ENCODE measurements at places on chromosomes 6 and 20. TPM values are rescaled to one million over a fixed set of nuclear protein-coding genes. Genes with fewer than 3 reads are reported as not detected.

OXT gene
- not detected for total RNA-seq

EDN3 gene
- not detected for total RNA-seq

C20orf202 gene
- total RNA-seq, result not detected

OTOR gene
- not detected for total RNA-seq

- no peak for DNase-seq
- H3K4me1 ChIP-seq, result peaks cover 21% of the 10 kb centered on the region
- peaks cover 5% of the 10 kb centered on the region for H3K27me3 ChIP-seq
- no peak overlapping the region for H3K27ac ChIP-seq
Measured at GRCh38 chr6:144144996-144145395, 5.3 kb upstream of the STX11 start.

DNA sequence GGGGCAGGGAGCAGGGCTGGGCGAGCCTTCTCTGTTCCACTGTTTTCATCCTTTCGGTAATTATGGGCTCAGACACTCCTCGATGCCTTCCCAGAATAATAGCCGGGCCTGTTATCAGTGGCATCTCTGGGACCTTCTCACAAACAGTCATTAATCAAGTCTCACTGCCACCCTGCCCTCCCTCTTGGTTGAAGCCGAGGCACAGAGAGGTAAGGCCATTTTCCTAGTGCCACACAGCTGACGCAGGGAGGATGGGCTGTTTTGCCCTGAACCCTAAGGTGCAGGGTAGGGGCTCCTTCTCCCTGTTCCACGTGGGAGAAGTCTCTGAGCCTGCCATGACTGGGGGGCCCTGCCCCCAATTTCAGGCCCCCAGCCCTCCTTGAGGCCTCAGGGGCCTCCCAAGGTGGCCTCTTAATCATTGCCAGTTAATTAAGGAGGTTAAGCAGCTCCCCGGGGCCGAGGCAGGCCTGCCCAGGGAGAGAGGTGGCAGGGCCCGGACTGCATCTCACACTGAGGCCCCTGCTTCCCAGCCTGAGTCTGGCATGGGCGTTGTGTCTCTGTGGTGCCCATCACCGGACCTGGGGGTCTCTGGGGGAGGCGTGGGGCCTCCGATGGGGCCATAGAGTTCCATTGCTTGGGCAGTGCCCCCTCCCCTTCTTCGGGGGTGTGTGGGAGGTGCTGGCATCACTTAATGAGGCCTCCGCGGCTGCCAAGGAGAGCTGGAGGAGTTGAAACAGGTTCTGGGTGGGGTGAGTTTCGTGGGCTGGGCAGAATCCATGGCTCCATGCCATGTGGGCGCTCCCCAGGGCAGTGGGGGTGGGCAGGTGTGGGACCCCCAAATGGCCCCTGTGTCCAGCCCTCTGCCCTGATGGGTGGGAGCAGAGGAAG is 42.9 kb downstream of the CEBPB start:
- no peak overlapping the region for H3K27ac ChIP-seq
- DNase-seq, result no peak
- H3K4me1 ChIP-seq, result peaks cover 21% of the 10 kb centered on the region
- no peaks in the 10 kb centered on the region for H3K36me3 ChIP-seq
- peaks cover 5% of the 10 kb centered on the region for H3K27me3 ChIP-seq

DNA sequence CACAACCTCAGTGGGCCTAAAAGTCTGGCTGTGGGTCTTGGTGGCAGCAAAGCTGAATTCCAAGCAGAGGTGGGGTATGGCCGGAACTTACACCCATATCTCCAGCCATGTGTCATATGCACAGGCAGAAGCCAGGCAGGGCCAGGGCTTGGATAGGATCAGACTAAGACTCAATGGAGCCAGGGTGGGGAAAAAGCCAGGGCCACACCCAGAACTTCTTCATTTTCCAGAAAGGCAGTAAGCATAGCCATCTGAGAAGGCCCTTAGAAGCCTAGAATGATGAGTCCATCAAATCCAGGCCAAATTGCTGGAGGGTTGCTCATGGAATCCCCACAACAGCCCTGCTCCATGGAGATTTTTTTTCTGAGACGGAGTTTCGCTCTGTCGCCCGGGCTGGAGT is 116.2 kb upstream of the SRSF6 start:
- DNase-seq, result no peak
- no peaks in the 10 kb centered on the region for H3K4me1 ChIP-seq
- no peak overlapping the region for H3K27ac ChIP-seq
- H3K36me3 ChIP-seq, result no peaks in the 10 kb centered on the region
- H3K4me3 ChIP-seq, result no peak overlapping the region
- no peaks in the 10 kb centered on the region for H3K27me3 ChIP-seq

DNA sequence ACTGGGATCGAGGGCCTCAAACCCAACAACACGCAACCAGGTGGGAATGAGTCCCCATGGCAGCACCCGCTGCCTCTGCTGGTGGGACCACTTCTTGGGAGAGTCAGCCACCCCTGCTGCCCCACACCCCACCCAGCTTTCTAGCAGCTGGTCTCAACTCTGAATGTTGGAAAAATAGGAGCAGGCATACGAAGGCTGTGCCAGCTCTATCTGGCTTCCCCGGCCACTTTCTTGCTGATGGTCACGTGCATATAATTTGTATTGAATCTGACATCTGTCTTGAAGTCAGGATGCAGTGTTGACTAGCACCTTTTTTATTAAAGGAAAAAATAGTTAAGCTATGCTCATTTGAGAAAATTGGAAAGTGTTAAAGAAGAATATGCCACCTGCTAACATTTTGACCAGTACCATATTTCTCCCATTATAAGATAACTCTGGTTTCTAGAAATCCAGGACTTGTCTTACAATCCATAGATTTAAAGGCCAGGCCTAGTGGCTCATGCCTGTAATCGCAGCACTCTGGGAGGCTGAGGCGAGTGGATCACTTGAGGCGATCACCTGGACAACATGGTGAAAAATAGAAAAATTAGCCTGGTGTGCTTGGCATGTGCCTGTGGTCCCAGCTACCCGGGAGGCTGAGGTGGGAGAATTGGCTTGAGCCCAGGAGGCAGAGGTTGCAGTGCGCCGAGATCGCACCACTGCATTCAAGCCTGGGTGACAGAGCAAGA is 26.9 kb upstream of the MAPRE1 start:
- H3K27me3 ChIP-seq, result no peaks in the 10 kb centered on the region
- H3K4me3 ChIP-seq, result no peak overlapping the region
- H3K36me3 ChIP-seq, result no peaks in the 10 kb centered on the region
- H3K27ac ChIP-seq, result peak overlapping the region; percentile 40
- H3K4me1 ChIP-seq, result peaks cover 29% of the 10 kb centered on the region

GRCh38 chr6:163563318-163563717 is 148.8 kb downstream of the QKI start:
- no peak overlapping the region for H3K27ac ChIP-seq
- DNase-seq, result no peak
- no peak overlapping the region for H3K4me3 ChIP-seq
- H3K36me3 ChIP-seq, result peaks cover 13% of the 10 kb centered on the region
- H3K4me1 ChIP-seq, result peaks cover 5% of the 10 kb centered on the region

DNA sequence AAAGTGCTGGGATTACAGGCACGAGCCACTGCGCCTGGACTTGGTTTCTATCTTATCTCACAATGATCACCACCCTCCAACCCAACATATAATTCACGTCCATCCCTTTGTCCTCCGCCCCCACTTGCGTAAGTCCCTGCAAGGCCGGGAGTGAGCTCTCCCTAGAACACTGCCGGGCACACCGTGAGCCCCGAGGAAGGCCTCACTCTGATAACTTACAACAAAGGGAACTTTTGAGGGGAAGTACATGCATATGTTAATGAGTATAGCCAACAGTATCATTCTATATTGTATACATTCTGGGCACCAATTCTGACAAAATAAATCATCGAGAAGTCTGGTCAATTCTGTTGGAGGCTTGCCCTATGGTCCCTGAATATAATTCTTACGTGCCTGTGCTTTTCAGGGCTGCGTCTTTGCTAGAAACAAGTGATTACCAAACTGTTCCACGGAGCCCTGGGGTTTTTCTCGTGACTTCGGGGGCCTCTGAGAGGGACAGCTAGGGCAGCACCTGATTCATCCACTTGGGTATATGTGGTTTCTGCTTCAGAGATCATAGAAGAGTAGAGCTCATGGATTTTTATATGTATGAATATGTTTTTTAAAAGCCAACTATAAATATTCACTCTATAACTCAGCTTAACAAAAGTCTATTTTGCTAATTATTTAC is 469.8 kb upstream of the AGPAT4 start:
- no peaks in the 10 kb centered on the region for H3K36me3 ChIP-seq
- no peaks in the 10 kb centered on the region for H3K27me3 ChIP-seq
- H3K4me1 ChIP-seq, result no peaks in the 10 kb centered on the region
- H3K27ac ChIP-seq, result no peak overlapping the region
- DNase-seq, result no peak
- no peak overlapping the region for H3K4me3 ChIP-seq

DNA sequence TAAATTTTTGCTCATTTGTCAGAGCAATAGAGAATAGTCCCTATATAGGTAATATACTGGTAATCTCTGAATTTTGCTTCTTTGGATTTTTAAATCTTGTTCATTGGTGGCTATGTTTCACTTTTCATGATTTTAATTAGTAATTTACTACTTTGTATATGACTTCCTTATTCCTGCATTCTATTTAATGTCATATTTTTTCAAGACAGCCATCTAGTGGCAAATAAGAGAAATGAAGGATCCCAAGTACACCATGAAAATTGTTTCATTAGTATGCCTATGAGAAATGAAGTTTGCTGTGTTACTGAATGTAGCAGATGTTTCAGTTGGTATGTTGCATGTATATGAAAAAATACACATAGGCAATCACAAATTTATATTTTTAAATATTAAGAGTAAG is 82.4 kb downstream of the ZNF292 start:
- H3K4me1 ChIP-seq, result peaks cover 11% of the 10 kb centered on the region
- H3K36me3 ChIP-seq, result peaks cover 5% of the 10 kb centered on the region
- no peak overlapping the region for H3K4me3 ChIP-seq
- no peak overlapping the region for H3K27ac ChIP-seq
- no peaks in the 10 kb centered on the region for H3K27me3 ChIP-seq

DNA sequence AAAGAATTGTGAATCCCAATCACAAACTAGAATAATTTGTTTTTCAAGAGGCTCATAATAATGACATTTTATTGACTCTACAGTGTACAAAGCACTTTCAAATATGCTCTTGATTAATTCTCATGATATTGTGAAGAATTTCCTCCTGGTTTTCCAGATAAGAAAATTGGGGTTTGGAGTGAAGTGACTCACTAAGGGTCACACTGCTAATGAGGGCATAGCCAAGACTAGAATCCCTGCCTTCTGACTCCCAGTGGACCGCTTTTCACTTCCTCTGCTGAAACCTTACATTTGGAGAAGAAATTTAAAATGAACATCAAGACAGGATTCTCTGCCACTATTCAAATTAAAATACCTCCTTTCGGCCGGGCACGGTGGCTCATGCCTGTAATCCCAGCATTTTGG is 38.3 kb upstream of the LTV1 start:
- peak overlapping the region; percentile 94 for H3K27ac ChIP-seq
- peaks cover 48% of the 10 kb centered on the region for H3K36me3 ChIP-seq
- H3K4me1 ChIP-seq, result peaks cover 55% of the 10 kb centered on the region
